Uterus (tissue), 4 donors: ENCODE measurements at places on chromosomes 11 and 22.

DNA sequence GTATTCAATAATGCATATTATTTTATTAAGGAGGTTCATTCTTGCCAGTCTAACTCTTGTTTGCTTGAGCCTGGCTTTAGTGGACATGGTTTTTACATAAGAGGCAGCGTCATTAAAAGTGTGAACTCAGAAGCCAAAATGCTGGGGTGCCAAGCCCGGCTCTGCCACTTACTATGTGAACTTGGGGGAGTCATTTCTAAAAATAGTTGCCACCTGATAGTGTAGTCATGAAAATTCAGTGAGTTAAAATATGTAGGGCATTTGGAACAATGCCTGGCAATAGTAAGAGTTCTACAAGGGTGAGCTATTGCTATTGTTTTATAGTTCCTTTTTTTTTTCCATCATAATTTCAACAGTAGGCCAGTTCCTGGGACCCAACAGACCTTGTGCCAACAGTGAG, 49.9 kb downstream of the TENM4 start:
- no peak for DNase-seq

DNA sequence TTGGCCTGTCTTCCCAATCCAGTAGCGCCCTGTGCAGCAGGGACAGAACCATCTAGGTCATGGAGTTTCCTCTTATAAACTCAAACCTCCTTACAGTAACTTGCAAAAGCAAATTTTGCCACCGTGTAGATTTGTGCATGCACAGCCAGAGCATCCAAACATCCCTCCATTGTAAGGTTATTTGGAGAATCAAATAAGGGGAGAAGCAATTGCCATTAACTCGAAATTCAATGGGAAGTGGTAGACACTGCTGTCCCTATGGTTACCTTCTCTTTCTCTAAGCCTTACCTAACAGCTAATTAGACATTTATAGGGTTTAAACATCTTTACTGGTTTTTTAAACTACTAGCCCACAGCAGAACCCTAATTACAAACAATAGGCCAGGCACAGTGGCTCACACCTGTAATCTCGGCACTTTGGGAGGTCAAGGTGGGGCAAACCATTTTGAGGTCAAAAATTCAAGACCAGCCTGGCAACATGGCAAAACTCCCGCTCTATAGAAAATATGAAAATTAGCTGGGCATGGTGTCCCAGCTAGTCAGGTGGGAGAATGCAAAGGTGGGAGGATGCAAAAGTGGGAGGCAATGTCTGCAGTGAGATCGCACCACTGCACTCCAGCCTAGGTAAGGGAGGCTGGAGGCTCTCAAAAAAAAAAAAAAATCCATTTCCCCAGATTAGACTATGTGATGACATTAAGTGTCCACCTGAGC, 6.6 kb downstream of the HSPA8 start:
- no peak for DNase-seq

- DNase-seq: no peak
These were observed 52.4 kb downstream of the TECTA start for GRCh38 chr11:121153472-121153871.

GRCh38 chr11:20008190-20008870, 151.9 kb downstream of the DBX1 start:
- DNase-seq: peak; percentile 32

GRCh38 chr11:22890227-22890626, 30.0 kb upstream of the CCDC179 start:
- DNase-seq: no peak

- DNase-seq: no peak
These were observed at the start of gene ACCSL for GRCh38 chr11:44047931-44048431. ACCSL (plus strand) TSS chr11:44047981; CDS start chr11:44048037, 56 bp downstream.

- no peak for DNase-seq
These were observed 251.0 kb upstream of the CCDC90B start for GRCh38 chr11:83537131-83537610.

DNA sequence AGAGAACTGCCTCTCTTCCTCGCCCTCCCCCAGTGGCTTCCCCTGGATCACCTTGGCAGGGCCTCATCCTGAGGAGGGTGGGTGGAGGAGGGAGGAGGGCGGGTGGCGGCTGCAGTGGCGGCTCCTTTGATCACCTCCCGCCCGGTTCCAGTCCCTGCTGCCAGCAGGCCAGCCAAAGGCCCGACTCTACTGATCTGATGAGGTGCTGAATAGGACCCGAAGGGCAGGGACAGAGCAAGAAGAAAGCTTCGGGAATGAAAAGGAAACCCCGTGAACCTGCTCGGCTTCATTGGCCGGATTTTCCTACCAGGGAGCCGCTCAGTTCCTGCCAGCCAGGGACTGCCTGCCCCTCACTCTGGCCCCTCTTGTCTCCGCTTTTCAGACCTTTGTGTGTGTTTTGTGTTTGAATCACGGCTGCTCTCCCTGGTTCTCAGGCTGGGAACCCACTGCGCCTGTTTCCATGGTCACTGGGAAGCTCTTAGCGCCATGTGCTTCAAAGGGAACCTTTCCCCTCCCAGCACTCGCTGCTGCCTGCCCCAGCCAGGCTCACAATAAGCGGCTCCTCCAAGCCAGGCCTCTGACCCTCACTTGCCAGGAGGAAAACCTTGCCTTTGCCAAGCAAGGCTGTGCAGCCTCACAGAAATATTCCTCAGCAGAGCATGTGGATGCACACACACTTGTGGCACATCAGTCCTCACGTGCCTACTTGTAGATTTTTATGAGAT, 56.8 kb downstream of the C22orf31 start:
- DNase-seq: peak; percentile 41

- DNase-seq: no peak
These were observed 354.8 kb downstream of the ETS1 start for GRCh38 chr11:128232588-128232987.

- DNase-seq: no peak
These were observed 2.4 kb upstream of the MFNG start for GRCh38 chr22:37488337-37489135.

DNA sequence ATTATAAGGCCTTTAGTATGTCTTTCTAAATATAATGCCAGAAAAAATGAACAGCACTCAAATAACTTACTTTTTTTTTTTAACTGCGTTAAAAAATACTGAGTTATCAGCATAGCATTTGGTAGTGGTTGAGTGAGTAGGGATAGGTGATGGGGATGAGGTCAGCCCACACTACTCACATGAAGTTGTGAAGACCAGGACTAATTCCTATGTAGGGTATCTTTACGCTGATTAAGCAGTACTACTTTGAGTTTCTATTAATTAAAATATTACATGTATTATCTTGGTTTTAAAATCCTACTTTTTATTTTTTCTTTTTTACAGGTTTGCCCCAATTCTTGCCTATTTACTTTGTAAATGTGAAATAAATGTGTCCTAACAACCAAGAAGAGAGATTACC, 13.5 kb downstream of the PHF21A start:
- no peak for DNase-seq

GRCh38 chr22:26990503-26991189, 333.3 kb downstream of the MIAT start:
- no peak for DNase-seq

- no peak for DNase-seq
These were observed 37.0 kb downstream of the LDLRAD3 start for GRCh38 chr11:35980686-35981390.

GRCh38 chr22:20316844-20317401, 2.9 kb downstream of the DGCR6L start:
- DNase-seq: no peak

- DNase-seq: no peak
These were observed 49.5 kb downstream of the PRR5L start for GRCh38 chr11:36345535-36346141.

GRCh38 chr11:72228844-72229231, 4.3 kb downstream of the INPPL1 start:
- no peak for DNase-seq

DNA sequence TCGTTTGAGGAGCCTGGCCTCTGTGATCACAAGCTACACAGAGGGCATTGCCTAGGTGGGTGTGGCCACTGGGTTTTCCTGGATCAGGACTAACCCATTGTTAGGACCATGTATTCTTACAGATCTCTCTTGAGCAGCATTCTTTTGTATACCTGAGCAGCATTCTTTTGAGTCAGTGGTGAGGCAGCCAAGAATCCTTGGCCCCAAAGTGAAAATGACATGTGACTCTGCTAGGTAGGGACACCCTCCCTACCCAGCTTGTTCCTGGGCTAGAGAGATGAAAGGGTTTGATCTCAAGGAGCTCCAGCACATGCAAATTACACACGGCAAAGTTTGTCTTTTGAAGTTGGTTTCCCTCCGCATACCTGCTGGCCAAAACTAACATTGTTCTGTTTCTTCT, 55.0 kb upstream of the HORMAD2 start:
- DNase-seq: no peak

- no peak for DNase-seq
These were observed 8.3 kb downstream of the CLCF1 start for GRCh38 chr11:67364783-67365722.

- peak; percentile 73 for DNase-seq
These were observed 44.2 kb upstream of the SMTN start for GRCh38 chr22:31036671-31037550.

- DNase-seq: no peak
These were observed 12.7 kb upstream of the FOLR1 start for GRCh38 chr11:72179049-72179803.

DNA sequence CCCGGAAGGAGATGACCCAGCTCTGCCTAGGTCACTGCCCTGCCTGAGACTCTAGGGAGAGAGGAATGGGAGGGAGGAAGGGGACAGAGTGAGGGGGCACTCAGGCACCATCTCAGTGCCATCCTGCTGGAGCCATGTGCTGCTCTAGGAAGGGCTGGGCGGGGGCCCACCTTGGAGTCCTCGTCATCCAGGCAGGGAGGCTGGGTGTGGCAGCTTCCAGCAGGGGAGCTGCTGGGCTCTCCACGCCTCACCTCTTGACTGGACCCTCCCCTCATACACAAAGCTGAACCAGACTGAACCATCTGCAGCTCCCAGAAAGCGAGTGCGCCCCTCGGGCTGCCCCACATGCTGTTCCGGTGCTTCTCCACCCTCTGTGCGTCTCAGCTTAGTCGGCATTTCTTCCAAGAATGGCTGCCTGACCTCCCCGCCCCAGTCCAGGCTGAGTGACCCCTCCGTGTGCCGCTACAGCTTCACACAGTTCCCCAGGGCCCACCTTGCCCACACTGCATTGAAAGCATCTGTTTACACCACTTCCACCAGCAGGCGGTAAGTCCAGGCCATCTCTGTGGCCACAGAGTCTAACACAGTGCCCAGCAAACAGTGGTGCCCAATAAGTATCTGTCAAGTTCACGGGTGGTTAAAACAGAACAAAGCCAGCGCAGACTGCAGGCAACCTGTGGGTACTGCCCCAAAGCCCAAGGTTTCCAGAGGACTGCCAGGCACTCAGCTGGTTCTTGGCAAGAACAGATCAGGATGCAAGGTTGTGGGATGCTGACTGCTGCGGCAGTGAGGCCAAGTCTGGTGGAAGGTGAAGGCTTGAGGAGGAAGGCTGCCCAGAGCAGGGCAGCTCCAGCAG, 9.4 kb upstream of the TRIM29 start:
- no peak for DNase-seq

GRCh38 chr11:132032555-132032954, 662.1 kb downstream of the NTM start:
- no peak for DNase-seq
